SJSA1 (cell line): ENCODE measurements at places on chromosomes 3 and 15. TPM values are rescaled to one million over a fixed set of nuclear protein-coding genes. Genes with fewer than 3 reads are reported as not detected.

- H3K4me1 ChIP-seq = no peaks in the 10 kb centered on the region
- H3K27ac ChIP-seq = no peak overlapping the region
- DNase-seq = no peak
- no peak overlapping the region for H3K4me3 ChIP-seq
- no peaks in the 10 kb centered on the region for H3K36me3 ChIP-seq
- H3K27me3 ChIP-seq = peaks cover 7% of the 10 kb centered on the region; the same call in 1 of the 2 replicates
Measured at GRCh38 chr15:31560643-31561042, 234.0 kb downstream of the KLF13 start.

DNA sequence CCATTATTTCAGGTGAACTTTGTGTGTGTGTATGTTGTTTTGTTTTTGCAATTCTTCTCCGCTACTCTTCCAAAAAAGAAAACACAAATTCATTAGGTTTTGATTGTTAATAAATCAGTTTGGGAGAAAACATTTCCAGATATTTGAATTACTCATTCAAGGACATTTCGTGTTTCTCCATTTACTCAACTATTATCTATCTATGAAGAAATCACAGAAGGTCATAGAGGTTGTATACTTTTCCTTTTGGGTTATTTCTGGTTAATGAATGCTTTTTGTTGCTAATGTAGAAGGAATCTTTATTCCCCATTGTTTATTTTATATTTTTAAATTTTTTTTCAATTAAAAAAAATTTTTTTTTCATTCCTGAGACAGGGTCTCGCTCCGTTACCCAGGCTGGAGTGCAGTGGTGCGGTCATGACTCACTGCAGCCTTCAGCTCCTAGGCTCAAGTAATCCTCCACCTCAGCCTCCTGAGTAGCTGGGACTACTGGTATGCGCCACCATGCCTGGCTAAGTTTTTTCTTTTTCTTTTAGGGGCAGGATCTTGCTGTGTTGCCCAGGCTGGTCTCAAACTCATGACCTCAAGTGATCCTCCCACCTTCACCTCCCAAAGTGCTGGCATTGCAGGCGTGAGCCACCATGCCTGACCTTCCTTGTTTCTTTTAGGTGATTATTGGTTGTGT lies 28.4 kb downstream of the IGF1R start:
- no peak overlapping the region for H3K27ac ChIP-seq
- DNase-seq = no peak
- no peaks in the 10 kb centered on the region for H3K27me3 ChIP-seq
- peaks cover 21% of the 10 kb centered on the region for H3K4me1 ChIP-seq

GRCh38 chr3:116669576-116669975 lies 40.0 kb upstream of the TUSC7 start:
- no peaks in the 10 kb centered on the region for H3K4me1 ChIP-seq
- H3K4me3 ChIP-seq = no peak overlapping the region
- H3K27me3 ChIP-seq = no peaks in the 10 kb centered on the region
- DNase-seq = no peak
- H3K36me3 ChIP-seq = no peaks in the 10 kb centered on the region
- no peak overlapping the region for H3K27ac ChIP-seq

GRCh38 chr15:77002954-77003912 lies 8.3 kb downstream of the PSTPIP1 start:
- H3K36me3 ChIP-seq = no peaks in the 10 kb centered on the region
- no peak for DNase-seq
- peaks cover 8% of the 10 kb centered on the region; the same call in 1 of the 2 replicates for H3K27me3 ChIP-seq

DNA sequence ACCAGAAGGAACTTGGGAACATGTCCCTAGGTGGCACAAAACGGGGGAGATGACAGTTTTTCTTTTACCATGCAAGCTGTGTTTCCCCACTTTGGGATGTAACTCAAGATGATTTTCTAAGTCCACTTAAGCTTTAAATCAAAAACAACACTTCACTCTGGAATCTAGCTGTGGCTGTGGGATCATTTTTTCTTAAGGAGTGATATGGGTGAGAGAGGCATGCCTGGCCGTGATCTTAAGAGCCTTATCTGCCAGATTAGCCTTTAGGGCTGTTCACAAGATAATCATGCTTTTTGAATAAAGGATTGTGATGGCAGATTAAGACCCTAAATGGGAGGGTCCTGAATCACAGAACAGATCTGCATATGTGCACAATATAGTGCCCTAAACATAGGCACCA lies 384.8 kb upstream of the SEMA6D start:
- no peak overlapping the region for H3K27ac ChIP-seq
- H3K27me3 ChIP-seq = no peaks in the 10 kb centered on the region
- no peak for DNase-seq
- no peaks in the 10 kb centered on the region for H3K36me3 ChIP-seq
- H3K4me3 ChIP-seq = no peak overlapping the region

- DNase-seq = peak; percentile 57
- H3K27ac ChIP-seq = peak overlapping the region; percentile 60
- peak overlapping the region; percentile 91 for H3K4me3 ChIP-seq
- peaks cover 13% of the 10 kb centered on the region for H3K4me1 ChIP-seq
- no peaks in the 10 kb centered on the region for H3K27me3 ChIP-seq
Measured at GRCh38 chr3:195441992-195442572, 738 bp downstream of the ACAP2 start.

DNA sequence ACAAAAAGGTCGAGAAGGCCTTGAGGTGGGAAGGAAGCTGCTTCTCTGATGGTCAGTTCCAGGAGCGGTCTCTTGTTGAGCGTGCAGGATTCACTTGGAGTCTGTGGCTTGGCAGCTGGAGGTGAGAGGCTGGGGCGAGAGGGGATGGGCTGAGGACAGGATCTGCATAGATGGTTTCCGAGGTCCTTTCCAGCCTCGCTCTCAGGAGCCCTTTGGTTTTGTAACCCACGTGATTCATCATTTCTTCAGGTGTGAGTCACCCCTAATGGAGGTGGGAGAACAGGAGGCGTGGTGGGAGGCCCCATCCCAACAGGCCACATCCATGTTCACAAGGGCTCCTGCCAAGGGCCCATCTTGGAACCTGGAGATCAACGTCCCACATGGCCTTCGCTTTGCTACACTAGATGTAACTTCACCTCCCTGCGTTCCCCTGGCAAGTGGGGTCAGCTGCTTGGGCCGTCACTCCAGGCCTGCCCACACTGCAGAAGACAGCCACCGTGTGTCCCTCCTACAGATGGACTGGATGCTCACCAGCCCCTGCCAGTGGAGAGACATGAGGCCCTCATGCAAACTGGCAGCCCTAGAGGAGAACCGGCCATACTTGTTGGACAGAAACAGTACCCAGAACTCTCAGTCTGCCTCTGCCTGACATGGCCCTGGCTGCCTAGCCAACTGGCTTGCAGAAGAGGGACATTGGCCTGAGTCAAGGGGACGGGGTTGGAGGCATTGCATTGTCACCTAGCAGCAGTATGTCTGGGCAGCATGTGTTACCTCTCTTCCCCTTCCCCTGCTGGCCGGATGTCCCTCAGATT lies 1.6 kb upstream of the PCSK6 start:
- no peak overlapping the region for H3K4me3 ChIP-seq
- no peak overlapping the region for H3K27ac ChIP-seq
- H3K36me3 ChIP-seq = no peaks in the 10 kb centered on the region
- peaks cover 32% of the 10 kb centered on the region for H3K27me3 ChIP-seq

DNA sequence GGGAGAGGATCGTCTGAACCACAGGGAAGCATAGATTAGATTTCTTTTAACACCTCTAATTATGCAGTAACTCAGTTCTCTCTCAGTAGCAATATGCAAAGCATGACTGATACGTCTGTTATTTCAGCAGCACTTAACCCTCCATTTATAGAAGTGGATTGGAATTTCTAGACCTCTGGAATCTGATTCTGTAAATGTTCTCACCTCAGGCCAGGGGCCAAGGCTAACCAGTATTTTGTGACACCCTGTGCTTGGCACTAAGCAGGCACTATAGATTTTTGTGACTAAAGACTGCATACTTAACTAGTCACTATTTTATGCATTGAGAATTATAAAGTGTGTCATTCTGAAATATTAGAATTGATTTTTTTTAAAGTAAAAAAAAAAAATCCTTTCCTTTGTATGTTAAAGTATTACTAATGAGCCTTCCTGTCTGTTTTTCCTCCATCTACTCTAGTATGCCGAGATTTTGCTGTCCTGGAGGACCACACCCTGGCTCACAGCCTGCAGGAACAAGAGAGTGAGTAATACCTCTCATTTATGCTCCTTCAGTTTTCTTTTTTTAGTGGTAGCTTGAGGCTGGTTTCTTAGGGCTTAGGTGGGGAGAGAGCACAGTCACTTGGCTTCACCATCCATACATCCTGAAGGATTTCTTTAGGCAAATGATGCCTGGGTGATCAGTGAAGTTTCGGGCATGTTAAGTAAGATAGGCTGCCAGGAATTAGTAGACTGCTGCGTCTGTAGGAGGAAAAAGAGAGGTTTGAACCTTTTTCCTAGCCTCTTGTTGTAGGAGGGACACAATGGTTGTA lies 26.5 kb upstream of the UTS2B start:
- H3K27me3 ChIP-seq = no peaks in the 10 kb centered on the region
- DNase-seq = peak; percentile 55
- H3K4me3 ChIP-seq = no peak overlapping the region
- H3K4me1 ChIP-seq = peaks cover 38% of the 10 kb centered on the region
- peaks cover 46% of the 10 kb centered on the region for H3K36me3 ChIP-seq

DNA sequence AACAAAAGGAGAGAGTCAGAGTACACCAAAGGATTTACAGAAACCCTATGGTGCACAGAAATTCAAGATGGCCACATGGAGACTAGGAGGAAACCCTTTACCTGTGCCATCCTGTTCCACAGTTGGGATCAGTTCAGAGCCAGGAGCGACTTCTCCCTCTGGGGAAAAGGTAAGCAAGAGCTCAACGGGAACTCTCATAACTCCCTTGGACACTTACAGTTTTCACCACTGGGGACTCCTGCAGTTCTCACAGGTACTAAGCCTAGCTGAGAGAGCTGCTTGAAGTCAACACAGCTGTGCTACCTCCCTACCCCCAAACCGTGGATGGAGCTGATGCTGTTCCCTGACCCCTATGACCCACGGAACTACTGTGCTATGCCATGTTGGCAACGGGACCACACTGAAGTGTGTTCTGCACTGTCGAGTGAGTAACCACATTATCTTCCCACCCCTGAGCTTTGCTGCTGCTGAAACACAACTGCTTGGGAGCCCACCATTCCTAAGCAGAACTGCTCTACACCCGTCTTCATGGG lies 606.8 kb downstream of the GBE1 start:
- H3K4me1 ChIP-seq = no peaks in the 10 kb centered on the region
- no peaks in the 10 kb centered on the region; the same call in 1 of the 2 replicates for H3K27me3 ChIP-seq
- no peak overlapping the region for H3K4me3 ChIP-seq
- H3K36me3 ChIP-seq = no peaks in the 10 kb centered on the region
- DNase-seq = no peak
- H3K27ac ChIP-seq = no peak overlapping the region

DNA sequence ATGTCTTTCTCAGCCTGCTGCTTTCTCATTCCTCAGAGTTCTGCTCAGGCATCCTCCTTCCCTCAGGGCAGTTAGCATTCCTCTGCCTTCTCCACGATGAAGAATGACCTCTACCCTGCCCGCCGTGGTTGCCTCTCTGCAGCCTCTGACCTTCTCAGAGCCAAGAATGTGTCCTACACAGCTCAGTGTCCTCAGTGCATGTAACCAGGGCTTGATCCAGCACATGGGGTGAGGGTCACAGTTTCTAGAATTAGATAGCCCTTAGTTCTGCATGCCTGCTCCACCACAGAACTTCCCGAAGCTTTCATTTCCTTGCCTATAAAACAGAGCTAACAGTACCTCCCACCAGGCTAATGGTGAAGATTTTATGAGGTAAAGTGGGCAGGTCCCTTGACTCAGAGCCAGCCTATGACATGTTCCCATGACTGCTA lies 182.1 kb downstream of the CLSTN2 start:
- no peak overlapping the region for H3K4me3 ChIP-seq
- H3K36me3 ChIP-seq = no peaks in the 10 kb centered on the region
- H3K27ac ChIP-seq = no peak overlapping the region
- no peaks in the 10 kb centered on the region for H3K27me3 ChIP-seq

GRCh38 chr3:101495552-101495951 lies 17.5 kb downstream of the SENP7 start:
- H3K36me3 ChIP-seq = peaks cover 6% of the 10 kb centered on the region; the same call in 1 of the 2 replicates
- no peaks in the 10 kb centered on the region for H3K27me3 ChIP-seq
- H3K4me1 ChIP-seq = no peaks in the 10 kb centered on the region
- H3K27ac ChIP-seq = no peak overlapping the region
- H3K4me3 ChIP-seq = no peak overlapping the region
- DNase-seq = no peak

DNA sequence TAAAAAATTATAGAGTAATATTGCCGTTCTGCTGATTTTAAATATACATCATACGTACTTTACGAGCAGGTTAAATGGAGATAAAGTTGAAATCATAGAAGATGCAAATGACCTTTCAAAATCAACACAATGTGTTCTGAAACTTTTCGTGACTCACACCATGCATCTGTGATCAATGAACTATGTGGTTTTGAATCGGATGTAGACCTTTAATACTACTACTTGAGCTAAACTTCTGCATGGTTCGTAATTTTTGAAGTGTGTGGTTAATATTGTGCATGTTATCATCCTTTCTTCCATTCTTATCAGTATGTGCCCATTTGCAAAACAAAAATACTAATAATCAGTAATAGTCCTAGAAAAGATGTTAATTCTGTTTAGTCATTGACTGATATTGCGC lies 58.9 kb downstream of the GASK1A start:
- DNase-seq = no peak
- no peaks in the 10 kb centered on the region for H3K27me3 ChIP-seq
- no peak overlapping the region for H3K4me3 ChIP-seq

DNA sequence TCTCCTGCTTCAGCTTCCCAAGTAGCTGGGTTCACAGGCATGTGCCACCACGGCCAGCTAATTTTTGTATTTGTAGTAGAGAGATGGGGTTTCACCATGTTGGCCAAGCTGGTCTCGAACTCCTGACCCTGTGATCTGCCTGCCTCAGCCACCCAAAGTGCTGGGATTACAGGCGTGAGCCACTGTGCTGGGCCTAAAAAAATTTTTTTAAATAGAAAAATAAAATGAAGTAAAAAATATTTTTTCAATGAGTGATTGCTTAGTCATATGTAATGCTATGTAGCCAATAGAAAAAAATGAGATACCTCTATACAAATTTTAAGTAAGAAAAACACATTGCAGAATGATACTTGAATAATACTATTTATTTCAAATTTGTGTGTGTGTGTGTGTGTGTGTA lies 27.9 kb upstream of the SLC30A4 start:
- H3K4me3 ChIP-seq = no peak overlapping the region
- no peak overlapping the region for H3K27ac ChIP-seq
- no peaks in the 10 kb centered on the region for H3K36me3 ChIP-seq

- H3K36me3 ChIP-seq = no peaks in the 10 kb centered on the region
- no peak for DNase-seq
- peaks cover 13% of the 10 kb centered on the region for H3K4me1 ChIP-seq
- no peak overlapping the region for H3K27ac ChIP-seq
- peaks cover 43% of the 10 kb centered on the region for H3K27me3 ChIP-seq
Measured at GRCh38 chr3:183430325-183430957, 2.0 kb upstream of the MCF2L2 start.

GRCh38 chr3:184361532-184361931 lies at the start of the genes CLCN2 and POLR2H:
Gene CLCN2, minus strand, starts transcription at chr3:184361605. Its CDS starts 126 bp downstream, at chr3:184361479.
Gene POLR2H, plus strand, starts transcription at chr3:184361710. Its CDS starts 1,783 bp downstream, at chr3:184363493.
- peak within 1 kb of the TSS; percentile 99 for H3K27ac ChIP-seq
- H3K4me3 ChIP-seq = peak within 1 kb of the TSS; percentile 90
- H3K4me1 ChIP-seq = peaks cover 53% of the 10 kb centered on the region
- peaks cover 54% of the 10 kb centered on the region for H3K36me3 ChIP-seq
- H3K27me3 ChIP-seq = no peaks in the 10 kb centered on the region
- DNase-seq = peak; percentile 51

RHCG gene
- not detected in 2 replicates for total RNA-seq

INKA1 gene
- total RNA-seq = 0.56 and 1.3 TPM in 2 replicates

SOX14 gene
- total RNA-seq = not detected in 2 replicates
